Activated CD4-positive, alpha-beta memory T cell treated with anti-CD3 and anti-CD28 coated beads, Interleukin-2, amount 10 ng/mL, durations not matched to agents 7 days and 5 days (primary cell): ENCODE measurements at places on chromosomes 3 and 15. TPM values are rescaled to one million over a fixed set of nuclear protein-coding genes. Genes with fewer than 3 reads are reported as not detected.

GRCh38 chr15:84942456-84942855 is 39.2 kb upstream of the PDE8A start:
- no peak overlapping the region for H3K4me3 ChIP-seq
- no peaks in the 10 kb centered on the region for H3K36me3 ChIP-seq
- H3K27ac ChIP-seq, result no peak overlapping the region
- no peaks in the 10 kb centered on the region for H3K4me1 ChIP-seq
- peaks cover 11% of the 10 kb centered on the region for H3K27me3 ChIP-seq

The CDHR4 gene
- total RNA-seq, result not detected

GRCh38 chr3:125136515-125136914 is 76.0 kb downstream of the SLC12A8 start:
- no peak for DNase-seq
- H3K27ac ChIP-seq, result no peak overlapping the region
- H3K4me1 ChIP-seq, result peaks cover 38% of the 10 kb centered on the region
- H3K27me3 ChIP-seq, result peaks cover 72% of the 10 kb centered on the region

GRCh38 chr15:96728591-96728990 is 398.1 kb downstream of the NR2F2 start:
- no peaks in the 10 kb centered on the region for H3K4me1 ChIP-seq
- no peak for DNase-seq
- no peaks in the 10 kb centered on the region for H3K36me3 ChIP-seq
- no peak overlapping the region for H3K27ac ChIP-seq
- no peaks in the 10 kb centered on the region for H3K27me3 ChIP-seq
